ENCODE measurements at places on chromosomes 3 and 15.

DNA sequence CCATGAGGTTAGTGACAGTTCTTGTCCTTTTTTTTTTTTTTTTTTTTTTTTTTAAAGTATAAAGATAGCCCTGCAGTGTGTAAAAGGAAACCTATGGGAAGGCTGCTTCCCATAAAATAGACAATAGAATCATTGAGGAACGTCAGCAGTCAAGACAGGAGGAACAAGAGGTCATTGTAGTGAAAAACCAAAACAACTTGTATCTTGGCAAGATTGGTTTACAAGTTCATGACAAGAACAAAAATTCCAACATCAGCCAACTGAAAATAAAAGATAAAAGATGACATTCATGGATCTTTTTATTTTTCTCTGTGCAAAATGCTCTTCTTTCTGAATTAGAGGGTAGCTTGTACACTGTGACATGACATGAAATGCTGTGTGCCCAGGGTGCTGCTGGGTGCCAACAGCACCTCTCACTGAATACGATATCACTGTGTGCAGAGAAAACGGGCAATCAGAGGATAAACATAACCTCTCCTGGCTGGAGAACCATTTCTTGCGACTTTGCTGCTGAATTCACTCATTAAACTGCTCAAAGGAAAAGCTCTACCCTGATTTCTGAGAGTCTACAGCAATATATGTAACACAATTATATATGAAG, 30.1 kb upstream of the IP6K2 start:
- no peak for DNase-seq

GRCh38 chr3:187718802-187719201, 16.4 kb upstream of the RTP2 start:
- DNase-seq, result no peak

DNA sequence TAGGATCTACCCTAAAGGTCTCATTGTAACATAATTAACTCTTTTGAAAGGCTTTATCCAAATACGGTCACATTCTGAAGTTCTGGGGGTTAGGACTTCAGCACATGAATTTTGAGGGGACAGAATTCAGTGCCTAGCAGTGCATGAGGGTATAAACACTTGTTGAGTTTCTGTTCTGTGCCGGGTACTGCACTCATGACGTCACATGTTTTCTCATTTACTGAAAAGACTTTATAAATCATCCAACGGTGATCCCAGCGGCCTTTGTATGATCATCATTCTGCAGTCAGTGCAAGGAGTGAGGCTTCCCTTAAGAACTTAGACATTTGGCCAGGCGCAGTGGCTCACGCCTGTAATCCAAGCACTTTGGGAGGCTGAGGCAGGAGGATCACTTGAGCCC, 25.1 kb downstream of the SV2B start:
- DNase-seq, result no peak

- DNase-seq, result no peak
These were observed 225.9 kb upstream of the DPH6 start for GRCh38 chr15:35771746-35772442.

DNA sequence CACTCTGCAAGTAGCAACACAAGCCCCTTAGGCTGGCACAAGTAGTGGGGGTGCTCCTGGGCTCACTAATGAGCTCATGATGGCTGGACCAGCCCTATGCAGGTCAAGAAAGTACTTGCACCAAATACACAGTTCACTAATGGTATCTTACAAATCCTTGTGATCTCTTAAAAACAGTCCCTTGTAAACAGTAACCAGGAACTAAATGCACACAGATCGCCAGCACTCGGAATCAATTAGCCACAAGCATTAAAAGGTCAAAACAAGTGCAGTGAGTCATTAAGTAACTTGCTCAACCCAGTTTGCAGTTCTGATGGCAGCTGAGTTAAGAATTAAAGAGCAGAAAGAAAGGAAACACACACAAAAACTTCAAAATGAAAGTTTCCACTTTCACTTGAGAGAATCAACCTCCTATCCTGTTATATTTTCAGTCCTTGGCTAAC, 43.2 kb downstream of the ARHGEF3 start:
- DNase-seq, result no peak

- no peak for DNase-seq
These were observed 183.6 kb downstream of the PEX5L start for GRCh38 chr3:179853176-179853575.

DNA sequence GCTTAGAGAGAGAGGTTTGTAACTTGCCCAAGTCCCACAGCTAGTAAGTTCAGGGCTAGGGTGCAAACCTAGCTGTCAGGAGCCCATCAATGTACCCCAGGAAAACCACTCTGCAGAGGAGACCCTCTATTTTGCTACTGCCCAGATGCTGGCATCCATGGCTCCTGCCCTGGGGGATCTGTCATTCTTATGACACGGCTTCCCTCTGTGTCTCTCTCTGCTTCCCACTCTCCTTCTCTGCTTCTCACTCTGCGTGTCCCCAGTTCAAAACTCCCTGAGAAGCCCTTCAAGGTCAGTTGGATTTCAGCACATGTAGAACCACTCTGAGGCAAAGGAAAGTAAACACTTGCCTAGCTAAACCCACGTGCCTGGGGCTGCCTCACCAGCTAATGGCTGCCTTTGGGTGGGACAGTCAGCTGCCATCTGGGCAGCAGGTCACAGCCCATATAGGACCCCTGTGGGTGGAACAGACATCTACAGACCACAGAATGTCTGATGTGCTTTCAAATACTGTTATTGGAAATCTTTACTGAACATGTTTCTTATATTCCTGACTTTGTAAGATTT, 29.4 kb upstream of the SLCO2A1 start:
- DNase-seq, result no peak

GRCh38 chr15:84764989-84765388, 16.6 kb downstream of the ZNF592 start:
- no peak for DNase-seq

GRCh38 chr3:58215317-58216025, 4.7 kb upstream of the DNASE1L3 start:
- no peak for DNase-seq
